ENCODE measurements at places on chromosomes 11 and 22. TPM values are rescaled to one million over a fixed set of nuclear protein-coding genes. Genes with fewer than 3 reads are reported as not detected.
A peak's percentile ranks its signal among the peaks of the same experiment; 100 is the strongest.

DNA sequence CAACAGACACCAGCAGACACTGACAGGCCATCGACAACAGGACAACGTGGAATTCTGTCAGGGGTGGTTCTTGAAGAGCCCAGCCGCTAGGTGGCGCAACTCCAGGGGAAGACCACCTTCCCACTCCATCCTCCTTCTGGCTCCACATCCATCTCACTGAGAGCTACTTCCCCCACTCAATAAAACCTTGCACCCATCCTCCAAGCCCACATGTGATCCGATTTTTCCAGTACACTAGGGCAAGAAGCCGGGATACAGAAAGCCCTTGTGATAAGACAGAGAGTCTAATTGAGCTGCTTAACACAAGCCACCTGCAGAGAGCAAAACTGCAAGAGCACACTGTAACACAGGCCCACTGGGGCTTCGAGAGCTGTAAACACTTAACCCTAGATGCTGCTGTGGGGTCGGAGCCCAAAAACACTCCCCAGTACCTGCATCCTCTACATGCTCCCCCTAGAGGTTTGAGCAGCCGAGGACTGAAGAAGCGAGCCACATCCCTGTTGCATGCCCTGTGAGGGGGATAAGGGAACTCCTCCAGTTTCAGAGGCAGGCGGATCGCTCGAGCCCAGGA lies 11.5 kb upstream of the RAB39A start:
- H3K27ac ChIP-seq: no peak overlapping the region
- H3K4me3 ChIP-seq: no peak overlapping the region
- H3K4me1 ChIP-seq: peaks cover 4% of the 10 kb centered on the region

- no peaks in the 10 kb centered on the region for H3K36me3 ChIP-seq
- H3K4me3 ChIP-seq: no peak overlapping the region
- H3K27ac ChIP-seq: no peak overlapping the region
- peaks cover 18% of the 10 kb centered on the region for H3K27me3 ChIP-seq
- no peak for DNase-seq
These were observed 44.6 kb upstream of the WNT7B start for GRCh38 chr22:46021577-46021976.

DNA sequence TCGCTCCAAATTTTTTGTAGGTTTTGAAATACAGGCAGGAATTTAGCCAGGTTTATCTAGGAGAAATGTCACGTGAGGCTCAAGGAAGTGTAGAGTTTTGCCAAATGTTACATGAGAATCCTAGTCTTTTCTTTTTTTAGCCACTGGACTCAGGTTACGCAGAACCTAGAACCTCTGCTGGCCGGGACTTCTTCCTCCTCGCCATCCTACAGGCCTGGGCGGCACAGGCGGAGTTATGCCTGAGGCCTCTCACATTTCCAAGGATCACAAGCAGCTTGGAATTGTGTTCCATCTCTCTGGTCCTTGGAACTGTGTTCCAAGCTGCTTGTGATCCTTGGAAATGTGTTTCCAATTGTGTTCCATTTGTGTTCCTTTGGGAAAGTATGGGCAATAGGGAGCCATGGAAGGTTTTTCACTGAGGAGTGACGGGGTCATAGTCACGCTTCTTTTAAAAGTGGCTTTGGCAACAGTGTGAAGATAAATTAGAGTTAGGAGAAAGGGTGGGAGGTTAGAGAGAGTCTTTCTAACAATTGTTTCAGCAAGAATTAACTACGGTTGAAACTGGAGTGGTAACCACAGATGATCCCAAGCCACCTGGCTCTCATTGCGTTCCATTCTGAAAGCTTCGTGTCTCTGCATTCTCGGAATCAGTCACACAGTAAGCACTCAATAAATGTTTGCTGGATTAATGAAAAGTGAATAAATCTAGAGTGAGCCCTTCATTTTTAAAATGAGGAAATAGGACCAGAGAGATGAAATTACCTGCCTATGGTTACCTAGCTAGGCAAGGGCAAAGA lies 12.5 kb upstream of the POU2AF1 start:
- peaks cover 21% of the 10 kb centered on the region for H3K27me3 ChIP-seq
- H3K27ac ChIP-seq: no peak overlapping the region
- no peaks in the 10 kb centered on the region for H3K36me3 ChIP-seq
- H3K4me1 ChIP-seq: no peaks in the 10 kb centered on the region

GRCh38 chr11:93715797-93716396 lies 25.4 kb downstream of the TAF1D start:
- no peak for DNase-seq
- H3K4me3 ChIP-seq: no peak overlapping the region
- no peaks in the 10 kb centered on the region for H3K27me3 ChIP-seq
- peak overlapping the region; percentile 25 for H3K27ac ChIP-seq

Gene CHRM4
- total RNA-seq: 0.18 TPM

Gene RAG1
- total RNA-seq: 0.40 TPM

Gene MS4A4A
- total RNA-seq: not detected
